ENCODE measurements at places on chromosomes 4 and X. TPM values are rescaled to one million over a fixed set of nuclear protein-coding genes. Genes with fewer than 3 reads are reported as not detected.

DNA sequence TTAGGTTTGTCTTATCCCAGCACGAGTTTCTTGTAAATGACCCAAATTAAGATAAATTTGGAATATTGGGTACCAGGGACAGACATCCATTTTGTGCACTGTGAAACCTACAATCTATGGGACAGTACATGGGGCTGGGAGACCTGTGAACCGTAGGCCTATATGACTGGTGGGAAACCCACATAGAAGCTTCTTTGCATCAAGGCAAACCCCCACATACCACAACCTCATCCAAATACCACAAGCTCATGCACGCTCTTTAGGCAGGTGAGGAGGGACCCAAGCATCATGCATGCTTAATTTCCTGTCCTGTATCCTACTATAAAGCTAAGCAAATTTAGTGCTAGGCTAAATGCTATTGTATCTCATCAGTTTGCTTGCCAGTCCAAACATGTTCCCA is 47.8 kb downstream of the NIPAL1 start:
- H3K27ac ChIP-seq = no peak overlapping the region
- H3K27me3 ChIP-seq = no peaks in the 10 kb centered on the region
- no peak for DNase-seq
- H3K4me3 ChIP-seq = no peak overlapping the region
- no peaks in the 10 kb centered on the region for H3K4me1 ChIP-seq
- H3K36me3 ChIP-seq = no peaks in the 10 kb centered on the region

GRCh38 chr4:40197879-40198689 is 1.3 kb downstream of the RHOH start:
- no peaks in the 10 kb centered on the region for H3K36me3 ChIP-seq
- peak overlapping the region; percentile 31 for H3K4me3 ChIP-seq
- peak overlapping the region; percentile 54 for H3K27ac ChIP-seq
- no peak for DNase-seq
- no peaks in the 10 kb centered on the region for H3K27me3 ChIP-seq

- no peak overlapping the region for H3K27ac ChIP-seq
- no peaks in the 10 kb centered on the region for H3K36me3 ChIP-seq
- no peak overlapping the region for H3K4me3 ChIP-seq
- no peaks in the 10 kb centered on the region for H3K27me3 ChIP-seq
Measured at GRCh38 chr4:158856852-158857251, 88.0 kb downstream of the FNIP2 start.

TIGD2 gene
- total RNA-seq = 5.8 TPM

GAGE2A gene
- not detected for total RNA-seq

DAPP1 gene
- total RNA-seq = 35.5 TPM

GIMD1 gene
- not detected for total RNA-seq

PLK4 gene
- total RNA-seq = 3.5 TPM
